ENCODE measurements at places on chromosomes 11 and 22. TPM values are rescaled to one million over a fixed set of nuclear protein-coding genes. Genes with fewer than 3 reads are reported as not detected.

Gene OR56A1
- total RNA-seq = not detected

Gene HEPN1
- total RNA-seq = not detected

- H3K4me3 ChIP-seq = no peak overlapping the region
- DNase-seq = no peak
- H3K27ac ChIP-seq = no peak overlapping the region
- no peaks in the 10 kb centered on the region for H3K36me3 ChIP-seq
Observed at GRCh38 chr11:120298461-120298860, 26.6 kb upstream of the TLCD5 start.

DNA sequence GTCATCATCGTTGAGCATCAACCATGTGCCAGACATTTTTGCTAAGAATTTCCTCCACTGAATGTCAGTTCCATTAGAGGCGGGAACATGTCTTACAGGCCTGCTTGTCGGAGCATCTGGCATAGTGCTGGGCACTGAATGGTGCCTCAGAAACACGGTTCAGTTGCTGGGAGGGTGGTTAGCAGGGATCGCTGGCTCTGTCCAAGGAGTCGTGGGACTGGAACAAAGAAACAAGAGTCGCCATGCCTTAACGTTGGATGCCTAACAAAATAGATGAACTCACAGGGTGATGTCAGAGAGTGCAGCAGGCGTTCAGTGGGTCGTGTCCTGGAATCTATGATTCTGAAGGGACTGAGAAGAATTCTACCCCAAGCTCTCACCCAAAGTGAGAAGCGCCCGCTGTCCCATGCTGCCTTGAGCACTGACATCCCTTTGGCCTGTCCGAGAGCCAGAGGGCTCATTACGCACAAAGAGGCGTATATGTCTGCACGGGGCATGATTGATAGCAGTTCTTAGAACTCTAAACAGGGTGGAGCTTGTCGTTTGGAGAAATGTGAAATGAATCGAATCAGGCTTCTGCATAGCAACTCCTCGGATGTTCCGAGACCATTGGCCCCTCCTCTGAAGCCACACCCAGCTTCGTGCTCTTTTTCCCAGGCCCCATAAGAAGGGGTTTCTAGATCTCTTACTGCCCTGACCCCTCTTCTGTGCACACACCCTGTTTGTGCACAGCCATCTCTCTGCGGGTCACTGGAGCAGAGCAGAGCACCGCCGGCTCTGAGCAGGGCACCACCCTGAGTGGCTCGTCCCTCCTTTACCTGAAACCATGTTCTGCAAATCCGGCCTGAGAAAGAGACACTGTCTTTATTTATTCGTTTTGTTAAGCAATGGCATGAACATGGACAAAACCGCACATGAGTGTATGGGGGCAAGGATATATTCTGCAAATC lies 113.1 kb upstream of the B3GAT1 start:
- no peak overlapping the region for H3K4me3 ChIP-seq
- no peak overlapping the region for H3K27ac ChIP-seq
- H3K4me1 ChIP-seq = no peaks in the 10 kb centered on the region
- H3K36me3 ChIP-seq = no peaks in the 10 kb centered on the region

GRCh38 chr22:24164940-24165339 lies 16.3 kb upstream of the SUSD2 start:
- no peaks in the 10 kb centered on the region for H3K27me3 ChIP-seq
- DNase-seq = no peak
- peaks cover 54% of the 10 kb centered on the region for H3K4me1 ChIP-seq
- H3K36me3 ChIP-seq = peaks cover 10% of the 10 kb centered on the region
- no peak overlapping the region for H3K27ac ChIP-seq

Gene TYMP
- total RNA-seq = 24.7 TPM

Gene TBRG1
- 31.9 TPM for total RNA-seq

DNA sequence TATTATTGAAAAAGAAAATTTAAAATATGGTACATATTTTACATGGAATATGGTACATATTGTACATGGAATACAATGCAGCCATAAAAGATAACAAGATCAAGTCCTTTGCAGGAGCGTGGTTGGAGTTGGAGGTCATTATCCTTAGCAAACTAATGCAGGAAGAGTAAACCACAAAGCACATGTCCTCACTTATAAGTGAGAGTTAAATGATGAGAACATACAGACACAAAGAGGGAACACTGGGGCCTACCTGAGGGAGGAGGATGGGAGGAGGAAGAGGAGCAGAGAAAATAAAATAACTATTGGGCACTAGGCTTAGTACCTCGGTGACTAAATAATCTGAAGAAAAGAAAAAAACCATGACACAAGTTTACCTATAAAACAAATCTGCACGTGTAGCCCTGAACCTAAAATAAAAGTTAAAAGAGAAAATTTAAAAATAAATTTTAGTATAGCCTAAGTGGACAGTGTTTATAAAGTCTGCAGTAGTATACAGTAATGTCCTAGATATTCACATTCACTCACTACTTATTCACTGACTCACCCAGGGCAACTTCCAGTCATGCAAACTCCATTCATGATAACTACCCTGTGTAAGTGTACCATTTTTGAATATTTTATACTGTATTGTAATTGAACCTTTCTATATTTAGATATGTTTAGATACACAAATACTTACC lies 204.4 kb downstream of the FAM76B start:
- H3K4me3 ChIP-seq = no peak overlapping the region
- no peak for DNase-seq
- no peak overlapping the region for H3K27ac ChIP-seq
- peaks cover 14% of the 10 kb centered on the region for H3K4me1 ChIP-seq
- H3K27me3 ChIP-seq = no peaks in the 10 kb centered on the region

Gene GRM5
- total RNA-seq = not detected
